ENCODE measurements at places on chromosomes 11 and 22.
A peak's percentile ranks its signal among the peaks of the same experiment; 100 is the strongest.

- no peak for DNase-seq
These were observed 51.7 kb upstream of the PRODH start for GRCh38 chr22:18987765-18988164.

GRCh38 chr11:11407763-11408084 lies 54.7 kb upstream of the CSNK2A3 start:
- DNase-seq, result no peak

DNA sequence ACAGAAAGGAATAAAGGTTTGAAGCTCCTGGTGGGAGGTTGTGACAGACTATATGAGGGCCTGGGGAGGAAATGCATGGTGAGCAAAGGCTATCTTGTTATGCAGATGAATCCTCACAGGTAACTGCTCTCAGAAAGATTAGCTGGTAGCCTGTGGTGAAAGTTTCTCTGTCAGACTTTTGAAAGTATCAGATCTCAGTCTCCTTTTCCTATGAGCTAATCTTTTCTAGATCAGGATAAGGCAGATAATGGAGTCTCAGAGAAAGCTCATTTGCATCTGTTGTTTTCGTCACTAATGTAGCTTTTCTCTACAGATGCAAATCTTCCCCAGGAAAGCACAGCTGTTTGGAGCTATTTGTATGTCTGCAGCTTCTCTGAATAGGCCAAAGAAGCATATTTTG lies 21.0 kb upstream of the OR6X1 start:
- DNase-seq, result no peak

DNA sequence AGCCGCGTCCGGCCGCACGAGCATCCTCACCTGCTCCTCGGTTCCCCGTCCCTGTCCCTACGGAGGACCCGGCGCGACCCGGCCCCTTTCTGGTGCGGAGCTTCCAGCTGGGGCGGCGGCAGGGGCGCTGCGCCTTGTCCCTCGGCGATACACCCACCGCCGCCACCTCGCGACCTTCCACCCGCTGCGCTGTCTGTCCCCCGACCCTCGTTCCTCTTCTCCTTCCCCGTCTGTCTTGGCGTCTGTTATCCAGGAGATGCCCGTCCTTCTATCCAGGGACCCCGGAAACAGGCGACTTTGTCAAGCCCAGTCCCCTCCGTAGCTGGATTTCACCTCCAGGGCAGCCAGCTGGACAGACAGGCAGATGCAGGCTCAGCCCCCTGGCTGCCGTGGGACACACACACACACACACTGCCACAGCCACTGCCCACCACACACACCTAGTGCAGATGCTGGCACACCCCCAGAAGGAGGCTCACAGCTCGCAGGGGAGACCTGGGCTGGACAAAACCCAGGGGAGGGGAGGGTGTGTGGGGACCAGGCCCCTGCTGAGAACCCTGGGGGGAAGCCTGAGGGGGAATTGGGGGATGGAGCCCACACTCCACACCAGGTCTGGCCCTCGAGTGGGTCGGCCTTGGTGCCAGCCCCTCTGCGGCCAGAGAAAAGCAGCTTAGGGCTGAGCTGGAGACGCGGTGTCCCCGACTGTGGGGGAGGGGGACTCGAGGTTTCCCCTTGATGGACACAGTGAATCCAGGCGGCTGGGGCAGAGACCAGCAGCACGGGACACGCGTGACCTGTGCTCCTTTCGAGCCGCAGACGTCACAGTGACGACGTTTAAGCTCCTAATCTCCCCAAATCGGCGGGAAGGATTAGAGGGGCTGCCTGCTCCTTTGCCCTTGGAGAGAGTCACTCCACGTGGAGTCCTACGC lies 788 bp downstream of the DRD4 start:
- DNase-seq, result no peak

DNA sequence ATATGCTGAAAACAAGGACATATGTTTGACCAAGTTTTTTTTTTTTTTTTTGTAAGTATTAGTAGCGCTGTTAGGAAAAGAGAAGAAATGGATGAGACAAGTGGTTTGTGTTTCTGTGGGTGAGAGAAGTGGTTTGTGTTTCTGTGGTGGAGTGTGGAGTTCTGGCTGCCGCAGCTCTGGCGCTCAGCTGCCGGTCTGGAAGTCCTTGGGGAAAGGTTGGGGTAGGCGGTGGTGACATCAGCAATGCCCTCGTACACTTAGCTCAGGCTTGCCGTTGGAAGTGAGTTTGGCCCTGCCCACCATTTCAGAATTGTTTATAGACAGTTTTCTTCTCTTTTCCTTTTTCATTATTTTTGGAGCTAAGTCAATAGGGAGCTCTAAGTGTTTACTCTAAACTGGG lies 116.6 kb downstream of the TBC1D22A start:
- no peak for DNase-seq

GRCh38 chr11:3837793-3838192 lies 3.0 kb downstream of the RHOG start:
- DNase-seq, result peak; percentile 97

DNA sequence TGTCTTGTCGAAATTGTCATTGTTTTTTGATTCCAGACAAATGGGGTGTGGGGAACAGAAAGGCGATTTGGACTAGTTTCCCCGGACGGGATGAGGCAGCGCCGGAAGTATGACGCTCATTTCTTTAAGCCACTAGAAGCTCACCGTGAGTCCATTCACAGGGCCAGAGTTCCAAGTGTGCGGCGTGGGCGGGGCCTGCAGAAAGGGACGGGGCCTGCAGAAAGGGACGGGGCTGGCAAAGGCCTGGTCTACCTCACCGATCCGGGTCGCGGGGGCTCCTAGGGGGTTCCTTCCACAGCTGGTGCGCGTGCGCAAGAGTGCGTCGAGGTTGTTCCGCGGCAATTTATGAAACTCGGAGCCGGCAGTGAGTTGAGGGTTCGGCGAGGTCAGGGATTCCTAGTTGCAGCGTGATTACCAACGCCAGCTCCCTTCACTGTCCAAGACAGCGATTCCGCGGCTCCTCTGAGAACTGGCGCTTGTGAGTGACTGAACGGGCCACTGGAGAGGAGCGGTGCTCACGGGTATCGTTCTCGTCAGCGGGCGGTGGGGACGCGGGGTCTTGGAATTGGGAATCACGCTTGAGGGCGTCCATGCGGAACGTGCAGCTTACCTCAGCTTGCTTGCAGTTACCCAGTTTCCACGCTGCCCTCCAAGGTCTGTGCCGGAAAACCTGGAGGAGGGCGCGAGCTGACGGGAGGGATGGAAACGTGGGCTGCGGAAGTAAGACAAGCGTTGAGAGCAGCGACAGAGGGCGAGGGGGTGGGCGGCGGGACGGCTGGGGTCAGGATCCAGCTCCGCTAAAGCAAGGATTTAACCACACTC lies at the start of gene ZNF215:
Gene ZNF215 (plus strand): TSS at position 219 of the 822 bp plus-strand sequence. CDS start 5,847 bp downstream, outside the sequence.
- DNase-seq, result no peak

DNA sequence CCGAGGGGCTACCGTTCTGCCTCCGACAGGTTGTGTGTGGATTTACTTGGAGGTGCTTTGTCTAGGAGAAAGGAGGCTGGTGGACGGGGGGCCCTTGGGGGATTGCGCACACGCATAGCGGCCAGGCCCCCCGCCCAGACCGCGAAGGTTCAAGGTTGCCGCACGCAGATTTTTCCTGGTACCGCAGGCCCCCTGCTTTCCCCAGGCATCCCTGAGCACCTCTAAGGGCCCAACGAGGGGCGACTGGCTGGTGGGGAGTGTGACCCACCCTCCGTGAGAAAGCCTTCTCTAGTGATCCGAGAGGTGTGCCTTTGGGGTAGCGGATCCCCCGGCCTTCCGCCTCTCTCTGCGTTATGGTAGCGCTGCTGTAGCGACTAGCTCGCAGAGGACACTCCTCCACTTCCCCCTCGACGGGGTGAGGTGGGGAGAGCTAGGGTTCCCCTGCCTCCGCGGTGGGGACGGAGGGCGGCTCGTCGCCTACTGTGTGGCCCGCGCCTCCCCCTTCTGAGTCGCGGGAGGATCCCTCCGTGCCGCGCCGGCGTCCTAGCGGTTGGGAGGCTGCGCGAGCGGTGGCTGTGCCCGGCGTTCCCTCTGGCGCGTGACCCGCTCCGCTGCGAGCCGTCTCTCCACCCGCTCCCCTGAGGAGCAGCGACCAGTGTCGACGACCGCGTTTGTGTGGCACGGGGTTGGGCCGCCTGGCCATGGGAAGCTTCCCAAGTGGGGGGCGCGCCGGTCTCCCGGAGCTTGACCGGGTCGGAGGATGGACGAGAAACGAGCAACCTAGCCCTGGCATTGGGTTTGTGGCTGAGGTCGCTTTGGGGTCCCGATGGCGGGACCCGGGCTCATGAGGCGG lies 3900.0 kb upstream of the OR11H1 start:
- DNase-seq, result no peak

DNA sequence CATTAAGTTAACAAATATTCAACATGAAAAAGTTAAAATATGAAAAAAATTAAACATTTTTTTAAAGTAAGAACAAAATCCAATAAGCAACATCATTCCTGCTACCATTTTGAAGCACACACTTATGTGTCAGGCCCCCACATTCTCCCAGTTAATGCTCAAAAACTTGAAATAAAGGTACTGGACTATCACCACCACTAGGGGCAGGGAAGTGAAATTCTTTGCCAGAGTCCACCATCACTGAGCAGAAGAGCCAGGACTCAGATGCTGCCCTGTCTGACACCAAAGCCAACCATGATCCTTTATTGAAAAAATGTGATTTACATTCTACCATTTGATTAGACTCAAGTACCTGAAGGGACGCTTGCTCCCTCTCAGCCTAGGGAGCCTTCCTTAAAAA lies 39.1 kb downstream of the PITPNB start:
- peak; percentile 45 for DNase-seq

DNA sequence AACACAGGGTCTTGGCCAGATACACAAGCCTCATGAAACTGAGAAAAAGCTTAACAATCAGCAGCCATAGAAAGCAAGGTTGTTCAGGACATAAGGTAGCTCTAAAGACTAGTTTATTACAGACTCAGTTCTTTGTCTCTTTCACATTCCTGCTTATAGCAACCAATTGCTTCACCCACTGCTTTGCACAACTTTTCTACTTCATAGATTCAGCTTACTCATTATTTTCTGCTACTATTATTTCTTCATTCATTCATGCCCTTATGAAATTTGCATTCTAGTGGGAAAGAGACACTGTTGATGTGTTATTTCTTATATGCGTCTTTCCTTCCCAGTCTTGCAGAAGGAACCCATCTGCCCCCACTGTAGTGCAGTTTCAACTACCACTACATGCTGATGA lies 4.7 kb downstream of the CCDC34 start:
- no peak for DNase-seq

GRCh38 chr11:9855579-9856287 lies 191.9 kb downstream of the SWAP70 start:
- DNase-seq, result no peak

GRCh38 chr11:3644817-3645235 lies at the start of gene ART1:
Gene ART1 (plus strand): TSS chr11:3645128. CDS start chr11:3659214, 14,086 bp downstream.
- DNase-seq, result no peak

DNA sequence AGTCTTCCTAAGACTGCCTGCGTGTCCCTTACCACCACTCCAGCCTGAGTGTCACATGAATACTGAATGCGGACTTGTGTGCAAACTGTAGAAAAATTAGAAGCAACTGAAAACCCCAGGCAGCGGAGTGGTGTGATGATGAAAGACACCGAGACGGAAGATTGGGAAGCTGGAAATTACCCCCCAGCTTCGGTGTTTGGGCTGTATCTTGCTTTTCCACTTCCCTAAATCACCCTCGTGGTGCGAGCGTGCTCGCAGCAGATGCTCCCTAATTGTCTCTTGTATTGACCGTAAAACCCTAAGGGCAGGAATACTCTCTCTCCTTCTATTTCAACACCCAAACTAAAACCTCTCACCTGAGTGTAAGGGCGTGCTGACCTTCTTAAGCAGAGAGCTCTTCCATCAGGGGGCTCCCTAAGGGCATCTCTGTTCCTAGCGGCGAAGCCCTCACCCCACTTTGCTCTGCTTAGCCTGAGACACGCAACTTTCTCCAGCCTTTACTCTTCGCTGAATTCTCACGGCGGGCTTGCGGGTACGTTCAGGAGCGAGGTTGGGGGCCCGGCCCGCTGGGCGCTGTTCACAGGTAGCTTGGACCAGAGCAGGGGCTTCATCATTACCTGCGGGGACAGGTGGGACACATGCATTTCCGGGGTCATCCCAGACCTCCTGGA lies 62.4 kb downstream of the CRYBB2 start:
- DNase-seq, result no peak

DNA sequence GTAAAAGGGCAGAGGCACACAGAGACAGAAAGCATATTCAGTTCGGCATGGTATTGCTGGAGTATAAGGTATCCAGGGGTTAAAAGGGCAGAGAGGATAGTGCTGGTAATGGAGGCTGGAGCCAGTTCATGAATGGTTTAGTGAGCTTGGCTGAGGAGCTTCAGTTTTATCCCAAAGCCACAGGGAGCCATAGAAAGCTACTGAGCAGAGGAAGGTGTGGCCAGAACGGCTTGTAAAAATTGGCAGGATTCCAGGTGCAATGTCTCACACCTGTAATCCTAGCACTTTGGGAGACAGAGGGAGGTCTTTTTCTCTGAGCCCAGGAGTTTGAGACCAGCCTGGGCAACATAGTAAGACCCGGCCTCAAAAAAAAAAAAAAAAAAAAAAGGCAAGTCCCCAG lies 186.1 kb downstream of the MYO18B start:
- DNase-seq, result no peak
